ENCODE measurements at places on chromosomes 2 and 18.

GRCh38 chr2:47037678-47038077, 117.4 kb downstream of the STPG4 start:
- H3K36me3 ChIP-seq = peaks cover 24% of the 10 kb centered on the region
- no peak for DNase-seq
- no peaks in the 10 kb centered on the region for H3K27me3 ChIP-seq
- H3K27ac ChIP-seq = no peak overlapping the region

GRCh38 chr2:36753706-36754221, 57.3 kb downstream of the VIT start:
- no peak overlapping the region for H3K4me3 ChIP-seq
- DNase-seq = no peak
- peaks cover 21% of the 10 kb centered on the region for H3K27me3 ChIP-seq

GRCh38 chr18:10949655-10950054, 199.7 kb downstream of the PIEZO2 start:
- no peaks in the 10 kb centered on the region for H3K4me1 ChIP-seq
- H3K27ac ChIP-seq = no peak overlapping the region
- H3K36me3 ChIP-seq = no peaks in the 10 kb centered on the region
- no peak for DNase-seq

DNA sequence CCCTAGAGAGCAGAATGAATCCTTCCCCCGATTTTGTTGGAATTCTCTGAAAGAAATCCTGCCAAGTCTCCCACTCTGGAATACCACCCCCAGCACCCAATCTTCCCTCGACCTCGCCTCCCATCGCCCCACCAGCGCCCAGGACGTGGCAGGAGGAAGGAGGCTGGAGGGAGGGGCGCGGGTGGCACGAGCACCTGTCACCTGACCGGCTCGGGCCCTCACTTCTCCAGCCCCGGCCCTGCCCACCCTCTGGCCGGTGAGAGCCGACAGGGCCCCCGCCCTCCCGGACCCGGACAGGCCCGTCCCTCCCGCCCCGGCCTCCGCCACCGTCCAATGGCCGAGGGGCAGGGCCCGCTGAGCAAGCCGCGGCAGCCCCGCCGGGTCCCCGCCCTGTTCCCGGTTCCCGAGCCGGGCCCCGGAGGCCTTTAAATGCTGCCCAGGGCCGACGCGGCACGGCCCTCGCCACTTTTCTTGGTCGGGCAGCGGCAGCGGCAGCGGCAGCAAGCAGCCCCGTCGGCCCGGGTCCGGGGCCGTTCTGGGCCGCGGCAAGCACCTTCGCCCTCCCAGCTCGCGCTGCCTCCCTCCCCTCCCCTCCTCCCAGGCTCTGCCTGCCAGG, at the start of gene LGALSL:
TSS of gene LGALSL (plus strand) at position 393 of the 616 bp plus-strand sequence. CDS start 384 bp downstream, outside the sequence.
- DNase-seq = peak; percentile 61
- H3K36me3 ChIP-seq = no peaks in the 10 kb centered on the region
- peak within 1 kb of the TSS; percentile 85 for H3K4me3 ChIP-seq
- peaks cover 12% of the 10 kb centered on the region for H3K4me1 ChIP-seq
- peaks cover 51% of the 10 kb centered on the region for H3K27me3 ChIP-seq

DNA sequence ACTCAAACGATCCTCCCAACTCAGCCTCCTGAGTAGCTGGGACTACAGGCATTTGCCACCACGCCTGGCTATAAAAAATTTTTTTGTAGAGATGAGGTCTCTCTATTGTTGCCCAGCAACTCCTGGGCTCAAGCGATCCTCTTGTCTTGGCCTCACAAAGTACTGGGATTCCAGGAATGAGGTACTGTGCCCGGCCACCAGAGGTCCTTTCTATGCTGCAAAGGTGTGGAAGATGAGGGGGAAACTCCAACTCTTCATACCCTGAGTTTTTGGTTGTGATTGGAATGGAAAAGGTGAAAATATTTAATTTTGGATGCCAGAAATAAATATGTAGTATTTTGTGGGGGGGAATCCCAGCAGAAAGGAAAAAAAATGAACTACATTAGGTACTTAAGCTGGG, 36.0 kb downstream of the MRPL33 start:
- peaks cover 5% of the 10 kb centered on the region for H3K4me1 ChIP-seq
- peaks cover 15% of the 10 kb centered on the region for H3K27me3 ChIP-seq
- H3K36me3 ChIP-seq = no peaks in the 10 kb centered on the region
- no peak overlapping the region for H3K27ac ChIP-seq

GRCh38 chr2:105121434-105121833, 83.6 kb downstream of the MRPS9 start:
- H3K27ac ChIP-seq = no peak overlapping the region
- H3K27me3 ChIP-seq = peaks cover 6% of the 10 kb centered on the region
- no peaks in the 10 kb centered on the region for H3K4me1 ChIP-seq
- H3K4me3 ChIP-seq = no peak overlapping the region
- no peak for DNase-seq

Measured in activated naive CD4-positive, alpha-beta T cell treated with anti-CD3 and anti-CD28 coated beads, Interleukin-2, amount 10 ng/mL, durations not matched to agents 7 days and 5 days (primary cell).